ENCODE measurements at places on chromosomes 5 and 9.

- no peaks in the 10 kb centered on the region for H3K36me3 ChIP-seq
- H3K27ac ChIP-seq = no peak overlapping the region
- DNase-seq = no peak
- no peaks in the 10 kb centered on the region for H3K4me1 ChIP-seq
- H3K27me3 ChIP-seq = peaks cover 5% of the 10 kb centered on the region
Measured at GRCh38 chr5:54930736-54931135, 54.7 kb downstream of the ESM1 start.

GRCh38 chr9:120385606-120386389, 194.2 kb downstream of the CDK5RAP2 start:
- no peaks in the 10 kb centered on the region for H3K27me3 ChIP-seq
- H3K36me3 ChIP-seq = peaks cover 17% of the 10 kb centered on the region
- peak overlapping the region; percentile 94 for H3K27ac ChIP-seq
- no peak for DNase-seq
- H3K4me3 ChIP-seq = no peak overlapping the region

DNA sequence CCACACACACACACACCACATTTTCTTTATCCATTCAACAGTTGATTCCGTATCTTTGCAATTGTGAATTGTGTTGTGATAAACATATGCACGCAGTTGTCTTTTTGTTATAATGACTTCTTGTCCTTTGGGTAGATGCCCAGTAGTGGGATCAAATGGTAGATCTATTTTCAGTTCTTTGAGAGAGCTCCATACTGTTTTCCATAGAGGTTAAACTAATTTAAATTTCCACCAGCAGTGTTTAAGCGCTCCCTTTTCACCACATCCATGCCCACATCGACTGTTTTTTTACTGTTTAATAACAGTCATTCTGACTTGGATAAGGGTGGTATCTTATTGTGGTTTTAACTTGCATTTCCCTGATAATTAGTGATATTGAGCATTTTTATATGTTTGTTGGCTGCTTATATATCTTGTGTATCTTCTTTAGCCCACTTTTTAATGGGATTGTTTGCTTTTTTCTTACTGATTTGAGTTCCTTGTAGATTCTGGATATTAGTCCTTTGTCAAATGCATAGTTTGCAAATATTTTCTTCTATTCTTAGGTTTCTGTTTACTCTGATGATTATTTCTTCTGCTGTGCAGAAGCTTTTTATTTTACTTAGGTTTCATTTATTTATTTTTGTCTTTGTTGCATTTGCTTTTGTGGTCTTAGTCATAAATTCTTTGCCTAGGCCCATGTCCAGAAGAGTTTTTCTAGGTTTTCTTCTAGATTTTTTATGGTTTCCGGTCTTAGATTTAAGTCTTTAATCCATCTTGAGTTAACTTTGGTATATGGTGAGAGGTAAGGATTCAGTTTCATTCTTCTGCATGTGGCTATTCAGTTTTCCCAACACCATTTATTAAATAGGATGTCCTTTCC, 82.4 kb downstream of the SH3RF2 start:
- no peak overlapping the region for H3K4me3 ChIP-seq
- H3K36me3 ChIP-seq = peaks cover 4% of the 10 kb centered on the region
- no peak overlapping the region for H3K27ac ChIP-seq
- no peaks in the 10 kb centered on the region for H3K27me3 ChIP-seq
- H3K4me1 ChIP-seq = peaks cover 6% of the 10 kb centered on the region

- H3K4me1 ChIP-seq = no peaks in the 10 kb centered on the region
- no peaks in the 10 kb centered on the region for H3K36me3 ChIP-seq
- H3K27ac ChIP-seq = no peak overlapping the region
Measured at GRCh38 chr9:8254541-8254940, 455.0 kb upstream of the DMAC1 start.

DNA sequence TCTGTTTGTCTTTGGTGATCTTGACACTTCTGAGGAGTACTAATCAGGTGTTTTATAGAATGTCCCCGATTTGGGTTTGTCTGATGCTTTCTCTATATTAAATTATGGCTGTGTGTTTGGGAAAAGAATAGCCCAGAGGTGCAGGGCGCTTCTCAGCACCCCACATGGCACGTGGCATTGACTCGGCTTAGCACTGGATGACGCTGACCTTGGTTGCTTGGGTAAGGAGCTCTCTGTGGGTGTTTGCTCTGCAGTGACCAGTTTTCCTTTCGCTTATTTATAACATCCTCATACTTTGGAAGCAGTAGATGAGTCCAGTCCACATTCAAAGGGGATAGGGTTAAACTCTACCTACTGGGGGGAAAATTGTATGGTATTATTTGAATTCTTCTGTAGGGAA, 12.5 kb upstream of the FAM120AOS start:
- H3K27me3 ChIP-seq = no peaks in the 10 kb centered on the region
- H3K4me1 ChIP-seq = peaks cover 97% of the 10 kb centered on the region
- H3K27ac ChIP-seq = peak overlapping the region; percentile 68
